Smooth muscle cell of the brain vasculature (primary cell): ENCODE measurements at places on chromosomes 7 and 10.

GRCh38 chr7:80908360-80908797 lies 10.5 kb downstream of the SEMA3C start:
- no peak for DNase-seq

- no peak for DNase-seq
Observed at GRCh38 chr10:17562614-17563013, 54.6 kb downstream of the HACD1 start.

DNA sequence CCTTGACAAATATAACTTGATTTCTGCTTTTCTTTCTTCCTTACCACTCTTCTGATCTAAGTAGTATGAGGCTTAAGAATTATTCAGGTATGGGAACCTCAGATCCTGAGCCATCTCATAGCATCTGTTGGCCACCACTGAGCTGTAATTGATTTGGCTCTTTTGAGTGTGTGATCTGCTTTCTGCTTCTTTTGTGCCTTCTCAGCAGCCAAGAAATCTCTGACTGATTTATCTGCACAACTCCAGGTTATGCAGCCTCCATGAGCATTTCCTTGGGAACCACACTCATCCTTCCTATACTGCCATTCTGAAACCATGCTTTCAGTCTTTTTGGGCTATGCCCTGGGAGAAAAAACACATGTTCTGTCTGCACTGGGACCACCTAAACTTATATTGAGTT lies 178.0 kb upstream of the FAM3C start:
- DNase-seq: no peak

- DNase-seq: no peak
Observed at GRCh38 chr7:63067897-63068585, 930.6 kb upstream of the ZNF722 start.

GRCh38 chr7:20578257-20578771 lies 37.2 kb upstream of the ABCB5 start:
- DNase-seq: no peak

- DNase-seq: no peak
Observed at GRCh38 chr10:21750424-21750823, 216.4 kb downstream of the MLLT10 start.

DNA sequence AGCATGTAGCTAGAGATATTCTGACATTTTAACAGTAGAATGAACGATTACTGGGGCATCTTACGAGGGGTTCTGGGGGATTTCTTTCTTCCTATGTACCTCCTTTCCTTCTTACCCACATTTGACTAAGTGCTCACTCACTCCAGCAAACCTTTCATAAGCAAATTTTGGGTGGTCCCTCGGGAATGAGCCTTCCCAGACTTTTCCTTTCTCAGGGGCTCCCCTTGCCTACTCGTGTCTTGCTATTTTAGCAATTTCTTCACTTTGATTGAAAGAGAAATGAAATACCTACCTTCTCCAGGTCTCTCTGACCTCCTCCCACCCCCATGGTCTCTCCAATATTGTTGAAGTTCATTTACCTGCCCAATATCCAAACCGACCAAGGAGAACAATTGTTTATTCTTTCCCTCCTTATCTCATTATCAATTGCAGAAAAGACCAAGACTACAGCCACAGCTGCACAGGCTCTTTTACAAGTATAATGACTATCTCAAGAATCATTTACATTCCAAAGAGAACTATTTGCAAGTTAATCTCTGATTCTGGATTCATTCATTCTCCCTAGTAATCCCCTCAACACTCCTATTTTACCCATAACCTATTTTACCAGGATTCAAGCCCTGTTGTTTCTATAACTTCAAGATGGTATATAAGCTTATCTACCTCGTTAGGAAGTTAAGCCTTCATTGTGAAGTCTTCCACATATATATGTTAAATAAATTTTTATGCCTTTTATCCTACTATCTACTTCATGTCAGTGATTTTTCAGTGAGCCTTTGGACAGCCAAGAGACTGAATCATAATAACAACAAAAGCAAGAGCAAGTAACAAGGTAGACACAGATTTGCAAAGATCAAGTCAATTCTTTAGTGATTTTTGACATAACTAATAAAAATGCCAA lies 480.6 kb downstream of the IPMK start:
- no peak for DNase-seq

DNA sequence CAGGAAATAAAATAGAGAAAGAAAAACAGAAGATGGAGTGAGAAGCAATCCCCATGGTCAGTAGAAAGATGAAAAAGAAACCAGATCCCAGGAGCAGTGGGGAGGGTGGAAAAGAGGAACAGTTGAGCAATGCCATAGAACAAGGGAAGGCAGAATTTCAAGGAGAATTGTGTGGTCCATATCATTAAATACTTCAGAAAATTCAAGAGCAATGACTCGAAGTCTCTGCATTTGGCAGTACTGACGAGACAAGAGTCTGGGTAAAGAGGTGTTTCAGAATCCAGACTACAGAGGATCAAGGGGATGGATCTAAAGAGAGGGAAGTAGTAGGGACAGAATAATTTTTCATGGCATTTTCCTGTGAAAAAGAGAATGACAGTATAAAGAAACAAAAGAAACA lies 512.6 kb downstream of the PHTF2 start:
- DNase-seq: no peak

GRCh38 chr10:126169899-126170298 lies 218.4 kb downstream of the ADAM12 start:
- DNase-seq: no peak

DNA sequence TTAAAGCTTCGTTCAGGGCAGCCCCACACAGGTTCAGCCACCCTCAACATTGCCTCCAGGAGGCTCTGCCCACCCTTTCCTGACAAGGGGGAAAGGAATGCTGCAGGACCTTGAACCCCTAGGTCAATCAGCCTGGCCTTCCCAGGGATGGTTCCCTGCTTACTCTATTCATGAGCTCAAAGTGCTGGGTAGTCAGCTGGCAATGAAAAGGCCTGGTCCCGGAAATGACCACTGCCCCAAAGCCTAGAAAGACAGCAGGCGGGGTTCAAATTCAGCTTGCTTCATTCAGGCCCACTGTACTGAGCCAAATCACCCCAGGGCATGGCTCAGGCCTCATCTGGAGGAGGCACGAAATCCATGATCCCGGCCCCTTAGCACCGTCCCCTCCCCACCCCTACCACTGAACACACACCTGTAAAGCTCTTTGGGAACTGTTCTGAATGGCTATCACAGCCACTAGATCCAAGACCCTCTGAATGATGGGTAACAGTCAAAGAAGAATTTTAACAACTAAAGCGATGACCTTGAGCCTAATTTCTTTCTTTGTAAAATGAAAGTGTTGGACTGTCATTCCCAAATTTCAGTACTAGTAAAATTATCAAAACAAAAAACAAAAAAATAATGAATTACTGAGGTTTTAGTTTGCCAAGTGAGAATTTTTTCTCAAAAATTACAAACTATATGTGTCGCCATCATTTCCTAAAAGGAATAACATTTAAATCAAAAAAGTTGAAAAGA lies 1.0 kb downstream of the URGCP start:
- DNase-seq: no peak

GRCh38 chr10:71831646-71832552 lies 19.2 kb downstream of the PSAP start:
- no peak for DNase-seq

- no peak for DNase-seq
Observed at GRCh38 chr10:44960088-44960460, 472 bp downstream of the RASSF4 start.

GRCh38 chr7:41272664-41273063 lies 430.2 kb downstream of the INHBA start:
- no peak for DNase-seq

GRCh38 chr7:102396710-102397019 lies 502 bp downstream of the PRKRIP1 start:
- no peak for DNase-seq

- DNase-seq: no peak
Observed at GRCh38 chr7:91847231-91847630, 33.3 kb downstream of the MTERF1 start.

- no peak for DNase-seq
Observed at GRCh38 chr7:157523371-157523765, 186.6 kb downstream of the DNAJB6 start.

DNA sequence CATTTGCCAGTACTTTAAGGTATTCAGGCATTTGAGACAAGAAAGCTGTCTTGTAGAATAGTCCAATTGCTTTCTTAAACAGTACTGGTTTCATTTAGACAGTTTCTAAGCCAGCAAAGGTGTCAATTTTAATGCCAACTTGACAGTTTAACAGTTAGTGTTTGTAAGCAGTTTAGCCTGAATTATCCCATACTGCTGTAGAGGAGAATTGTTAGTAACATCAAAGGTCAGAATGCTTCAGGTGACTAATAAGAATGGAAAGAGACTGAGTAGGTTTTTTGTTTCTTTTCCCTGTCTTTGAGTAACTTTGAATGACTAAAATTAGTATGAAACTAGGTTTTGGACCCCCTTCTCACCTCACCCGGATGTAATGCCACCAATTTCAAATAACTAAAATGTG lies 29.5 kb upstream of the VDAC2 start:
- DNase-seq: no peak

GRCh38 chr7:44044315-44045225 lies at the start of gene DBNL:
TSS of gene DBNL (plus strand) at chr7:44044702. CDS start at chr7:44044738, 36 bp downstream.
- DNase-seq: peak; percentile 52

DNA sequence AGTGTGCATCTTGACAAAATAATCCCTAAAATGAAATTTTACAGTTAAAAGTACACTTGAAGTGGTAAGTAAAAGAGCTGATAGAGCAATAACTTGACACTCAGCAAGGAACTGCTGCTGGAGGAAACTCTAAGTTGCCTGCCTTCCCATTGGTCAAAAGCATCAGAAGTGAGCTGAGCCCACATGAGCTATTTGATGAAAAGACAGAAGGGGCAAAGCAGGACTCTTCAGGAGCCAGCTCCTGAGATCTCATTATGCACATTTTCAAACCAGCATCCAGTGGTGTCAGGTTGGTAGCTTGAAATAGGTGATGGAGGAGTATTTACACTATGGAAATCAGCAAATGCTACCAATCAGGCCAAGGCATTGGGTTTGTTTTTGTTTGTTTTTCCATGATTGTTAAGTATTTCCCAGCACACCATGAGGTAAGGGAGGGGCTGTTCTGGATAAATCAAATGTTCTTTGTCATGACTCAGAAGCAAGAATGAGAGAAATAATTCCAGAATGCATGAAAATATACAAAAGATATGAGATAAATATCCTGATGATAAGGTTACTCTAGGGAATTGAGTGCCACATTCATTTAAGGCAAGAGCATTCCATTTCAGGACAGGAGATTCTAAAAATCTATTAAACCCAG lies 316.6 kb downstream of the SNX13 start:
- DNase-seq: no peak

DNA sequence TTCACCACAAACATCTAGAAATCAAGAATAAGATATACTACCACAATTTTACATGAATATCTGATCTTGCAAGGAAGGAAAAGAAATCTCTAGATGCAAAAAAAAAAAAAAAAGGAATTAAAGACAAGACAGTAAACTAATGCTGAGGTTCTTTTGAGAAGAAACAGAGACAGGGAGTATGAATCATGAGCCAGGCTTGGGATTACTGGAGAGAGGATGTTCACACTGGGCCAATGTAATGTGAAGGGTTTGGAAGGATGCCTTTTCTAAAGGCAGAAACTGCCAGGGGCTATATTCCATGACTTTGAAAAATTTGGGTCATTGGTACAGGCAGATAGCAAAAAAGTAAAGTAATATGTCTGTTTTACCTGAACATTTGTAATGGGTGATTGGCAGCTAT lies 573.0 kb upstream of the IGFBP3 start:
- DNase-seq: no peak

- DNase-seq: no peak
Observed at GRCh38 chr7:82810558-82811259, 352.0 kb downstream of the PCLO start.

DNA sequence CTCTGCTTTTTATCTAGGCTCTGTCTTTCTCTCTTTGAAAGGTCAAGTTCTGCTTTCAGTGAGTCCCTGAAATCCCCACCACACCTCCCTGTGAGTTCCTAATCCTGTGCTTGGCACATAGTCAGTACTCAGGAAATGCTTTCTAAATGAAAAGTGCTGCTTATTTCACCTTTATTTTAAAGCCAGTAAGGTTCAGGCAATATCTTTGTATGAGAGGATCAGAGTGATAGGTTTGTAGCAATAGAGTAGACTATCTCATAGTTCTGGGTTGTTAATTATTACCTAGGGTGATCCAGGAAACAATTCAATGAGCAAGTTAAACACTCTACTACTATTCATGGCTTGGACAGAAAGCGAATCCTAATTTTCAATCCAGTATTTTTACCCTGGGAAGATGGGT lies 7.4 kb upstream of the LAMB1 start:
- no peak for DNase-seq

DNA sequence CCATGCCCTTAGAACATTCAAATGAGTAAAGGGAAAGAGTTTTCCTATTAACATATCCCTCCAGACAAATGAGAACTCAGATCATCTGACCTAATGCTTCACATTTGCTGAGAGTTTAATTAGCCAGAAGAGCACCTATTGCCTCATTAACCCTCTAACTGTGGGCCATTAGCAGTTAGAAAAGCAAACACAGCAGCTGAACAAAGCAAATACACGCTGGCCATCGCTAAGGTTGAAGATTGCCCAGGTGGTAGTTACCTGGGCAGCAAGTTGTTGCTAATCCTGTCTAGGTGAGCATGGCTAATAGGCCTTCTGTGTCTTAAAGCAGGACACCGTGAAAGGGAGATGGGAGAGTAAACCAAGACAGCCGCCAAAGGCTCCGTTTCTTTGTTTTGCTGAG lies 49.9 kb upstream of the UCN3 start:
- DNase-seq: no peak

- DNase-seq: no peak
Observed at GRCh38 chr10:50579491-50580261, 44.1 kb downstream of the SGMS1 start.

DNA sequence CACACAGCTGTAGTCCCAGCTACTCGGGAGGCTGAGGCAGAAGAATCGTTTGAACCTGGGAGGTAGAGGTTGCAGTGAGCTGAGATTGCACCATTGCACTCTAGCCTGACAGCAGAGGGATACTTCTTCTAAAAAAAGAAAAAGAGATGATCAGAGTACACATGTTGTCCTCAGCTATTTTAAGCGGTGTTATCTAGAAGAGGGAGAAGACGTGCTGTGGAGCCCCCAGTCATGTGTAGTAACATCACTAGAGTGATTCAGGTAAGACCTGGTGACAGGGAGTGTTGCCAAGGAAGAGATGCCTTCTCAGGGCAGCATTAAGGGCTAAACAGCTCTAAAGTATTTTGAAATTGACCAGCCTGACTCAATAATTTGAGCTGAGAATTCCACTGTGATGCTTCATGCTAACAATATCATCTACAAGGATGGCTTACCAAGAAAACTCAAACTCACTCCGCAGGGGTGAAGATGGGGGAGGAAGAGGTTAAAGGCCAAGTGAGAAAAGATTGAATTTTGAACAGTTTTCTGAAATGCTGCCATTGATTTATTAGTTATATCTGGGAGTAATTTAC lies 97.4 kb downstream of the KLF6 start:
- no peak for DNase-seq

DNA sequence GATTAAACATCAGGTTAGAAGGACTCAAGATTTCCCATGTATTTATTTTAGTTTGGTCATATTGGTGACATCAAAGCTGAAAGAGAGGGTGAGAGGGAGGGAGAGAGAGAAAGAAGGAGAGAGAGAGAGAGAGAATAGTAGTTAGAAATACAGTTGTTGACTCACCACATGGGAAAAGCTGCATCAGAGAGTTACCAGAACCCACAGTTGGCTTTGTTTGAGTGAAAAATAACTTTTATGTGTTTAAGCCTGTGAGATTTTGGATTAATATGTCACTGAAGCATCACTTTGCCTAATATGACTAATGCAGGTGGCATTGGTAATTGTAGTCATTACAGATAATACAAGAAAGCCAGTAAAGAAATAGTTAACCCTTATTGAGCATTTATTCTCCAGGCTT lies 303.9 kb downstream of the REEP3 start:
- no peak for DNase-seq

GRCh38 chr7:69864274-69864673 lies 266.0 kb downstream of the AUTS2 start:
- no peak for DNase-seq
